ENCODE measurements at places on chromosomes 7 and 10.

DNA sequence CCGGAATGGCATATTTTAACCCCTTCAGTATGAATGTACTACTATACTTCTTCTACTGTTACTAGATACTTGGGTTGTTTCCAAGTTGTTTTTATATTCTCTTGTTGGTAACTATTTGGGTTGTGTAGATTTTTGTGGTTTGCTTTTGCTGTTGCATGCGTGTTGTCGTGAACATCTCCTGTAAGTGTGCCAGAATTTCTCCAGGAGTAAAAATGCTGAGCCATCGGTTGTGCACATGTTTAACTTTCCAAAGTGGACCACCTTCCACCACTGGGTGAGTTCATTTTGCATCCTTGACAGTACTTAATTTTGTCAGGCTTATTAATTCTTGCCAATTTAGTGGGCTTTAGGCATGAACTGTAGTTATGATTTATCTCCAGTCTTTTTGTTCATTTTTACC lies 47.9 kb downstream of the CSGALNACT2 start:
- DNase-seq, result no peak

- DNase-seq, result peak; percentile 73
Measured at GRCh38 chr10:86688398-86688921, 20.1 kb downstream of the LDB3 start.

DNA sequence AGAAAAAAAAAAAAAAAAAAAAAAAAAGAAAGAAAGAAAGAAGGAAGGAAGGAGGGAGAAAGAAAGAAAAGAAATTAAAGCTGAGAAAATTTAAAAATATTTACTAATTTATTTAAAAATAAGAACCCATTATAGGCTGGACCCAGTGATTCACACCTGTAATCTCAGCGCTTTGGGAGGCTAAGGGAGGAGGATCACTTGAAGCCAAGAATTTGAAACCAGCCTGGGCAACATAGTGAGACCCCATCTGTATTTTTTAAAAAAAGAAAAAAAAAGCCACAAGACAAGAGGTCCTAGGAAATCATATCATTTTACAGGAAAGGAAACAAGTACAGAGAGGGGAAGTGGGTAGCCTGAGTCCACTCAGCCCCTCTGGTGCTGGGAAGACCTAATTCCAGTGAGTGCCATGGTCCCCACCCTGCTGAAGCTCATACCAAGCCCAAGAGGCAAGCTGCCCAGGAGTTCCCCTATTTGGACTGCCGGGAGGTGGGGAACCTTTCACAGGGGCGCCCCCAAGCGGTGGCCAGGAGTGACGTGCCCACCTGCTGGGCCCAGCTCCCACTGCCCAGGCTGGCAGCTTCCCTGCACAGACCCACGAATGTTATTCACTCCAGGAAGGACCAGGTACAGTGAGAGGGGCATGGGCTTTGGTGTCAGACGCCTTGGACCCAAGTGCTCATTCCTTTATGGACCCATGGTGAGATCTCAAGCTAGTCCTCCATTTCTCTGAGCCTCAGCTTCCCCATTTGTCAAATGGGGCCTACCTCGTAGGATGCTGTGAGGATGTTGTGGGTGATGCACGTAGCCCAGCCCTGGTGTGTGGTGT lies 133.6 kb downstream of the ZMIZ1 start:
- DNase-seq, result peak; percentile 55

DNA sequence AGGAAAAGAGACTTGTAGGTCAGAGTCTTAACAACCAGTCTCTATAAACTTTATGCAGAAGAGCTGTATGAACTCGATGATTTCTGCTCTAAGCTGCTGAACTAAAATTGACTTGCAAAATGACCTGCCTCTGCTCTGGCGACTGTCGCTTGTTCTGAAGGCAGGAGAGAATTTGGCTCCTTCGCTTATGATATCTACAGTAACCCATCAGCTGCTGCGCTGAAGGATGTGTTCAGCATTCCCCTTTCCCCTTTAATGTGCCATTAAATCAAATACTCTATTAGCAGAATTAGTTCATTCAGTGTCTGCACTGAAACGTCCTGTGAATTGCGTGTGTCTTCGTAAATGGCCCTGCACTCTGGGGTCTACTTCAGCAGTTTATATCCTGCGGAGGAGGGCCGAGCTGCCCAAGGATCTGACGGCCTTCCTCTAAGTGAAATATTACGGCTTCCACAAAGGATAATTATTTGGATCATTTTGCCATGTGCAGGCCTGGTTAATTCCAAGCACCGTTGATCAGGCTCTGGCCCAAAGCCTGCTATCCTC lies 254.9 kb downstream of the SNX10 start:
- DNase-seq, result no peak
